Kidney (tissue), 22 donors: ENCODE measurements at places on chromosomes 11 and 22. TPM values are rescaled to one million over a fixed set of nuclear protein-coding genes. Genes with fewer than 3 reads are reported as not detected.

The OR4C12 gene
- not detected for polyA plus RNA-seq

GRCh38 chr22:44935724-44936123 lies 74.1 kb downstream of the PHF21B start:
- no peaks in the 10 kb centered on the region for H3K4me1 ChIP-seq
- H3K27me3 ChIP-seq, result no peaks in the 10 kb centered on the region
- no peaks in the 10 kb centered on the region for H3K36me3 ChIP-seq
- H3K4me3 ChIP-seq, result no peak overlapping the region
- no peak for DNase-seq
- H3K27ac ChIP-seq, result no peak overlapping the region

DNA sequence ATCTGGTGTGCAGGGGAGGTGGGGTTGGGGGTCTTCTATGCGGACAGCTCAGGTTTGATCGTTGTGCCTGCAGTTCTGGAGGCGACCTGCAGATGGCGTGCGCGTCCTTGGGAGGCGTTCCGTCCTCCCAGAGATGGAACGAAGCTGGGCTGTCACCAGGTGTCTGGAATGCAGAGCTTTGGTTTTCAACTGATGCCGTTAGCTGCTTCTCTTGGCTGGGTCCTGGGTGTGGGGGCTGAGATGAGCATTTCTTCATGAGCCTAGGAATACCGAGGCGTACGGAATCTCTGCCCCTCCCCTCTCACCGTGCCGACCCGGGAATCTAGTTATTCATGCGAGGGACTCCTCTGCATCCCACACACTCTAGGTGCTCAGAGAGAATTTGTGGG lies 98.6 kb downstream of the CEP164 start:
- H3K27ac ChIP-seq, result no peak overlapping the region
- no peaks in the 10 kb centered on the region for H3K27me3 ChIP-seq
- peaks cover 13% of the 10 kb centered on the region for H3K36me3 ChIP-seq
- no peaks in the 10 kb centered on the region for H3K4me1 ChIP-seq
- no peak overlapping the region for H3K4me3 ChIP-seq

The OR51B4 gene
- polyA plus RNA-seq, result not detected

DNA sequence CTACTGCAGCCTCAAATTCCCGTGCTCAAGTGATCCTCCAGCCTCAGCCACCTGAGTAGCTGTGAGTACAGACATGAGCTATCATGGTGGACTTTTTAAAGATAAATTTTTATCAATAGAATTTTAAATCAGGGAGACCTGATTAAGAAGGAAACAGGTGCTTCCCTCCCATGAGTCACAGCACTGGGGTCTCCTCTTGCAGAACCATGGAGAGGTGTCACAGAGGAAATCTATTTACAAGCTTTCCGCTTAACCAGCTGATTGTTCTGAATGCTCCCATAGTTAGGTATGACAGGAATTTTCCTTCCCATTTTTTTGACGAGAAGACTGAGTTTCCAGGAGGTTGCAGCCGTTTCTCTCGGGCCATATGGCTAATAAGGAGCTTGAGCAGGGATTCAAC lies 516.1 kb downstream of the MIAT start:
- DNase-seq, result no peak
- H3K27ac ChIP-seq, result no peak overlapping the region
- no peaks in the 10 kb centered on the region for H3K36me3 ChIP-seq
- H3K4me3 ChIP-seq, result no peak overlapping the region

The RASSF10 gene
- polyA plus RNA-seq, result 6.1 TPM

The OTOG gene
- not detected for polyA plus RNA-seq

DNA sequence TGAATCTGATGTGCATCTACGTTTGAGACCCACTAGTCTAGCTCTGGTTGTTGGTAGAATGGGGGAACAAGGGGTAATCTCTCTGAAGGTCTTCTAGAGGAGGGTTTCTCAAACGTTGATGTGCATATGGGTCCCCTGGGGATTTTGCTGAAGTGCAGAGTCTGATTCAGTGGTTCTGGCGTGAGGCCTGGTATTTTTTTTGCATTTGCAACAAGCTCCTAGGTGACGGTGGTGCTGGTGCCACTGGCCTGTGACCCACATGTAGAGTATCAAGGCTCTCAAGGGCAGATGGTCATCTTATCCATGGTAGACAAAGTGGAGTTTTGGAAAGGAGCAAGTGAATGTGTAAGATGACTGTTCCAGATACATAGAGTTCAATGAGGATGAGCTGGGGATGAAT lies 97.1 kb downstream of the CEP164 start:
- H3K27me3 ChIP-seq, result no peaks in the 10 kb centered on the region
- no peak overlapping the region for H3K4me3 ChIP-seq
- no peak for DNase-seq
- H3K27ac ChIP-seq, result no peak overlapping the region

DNA sequence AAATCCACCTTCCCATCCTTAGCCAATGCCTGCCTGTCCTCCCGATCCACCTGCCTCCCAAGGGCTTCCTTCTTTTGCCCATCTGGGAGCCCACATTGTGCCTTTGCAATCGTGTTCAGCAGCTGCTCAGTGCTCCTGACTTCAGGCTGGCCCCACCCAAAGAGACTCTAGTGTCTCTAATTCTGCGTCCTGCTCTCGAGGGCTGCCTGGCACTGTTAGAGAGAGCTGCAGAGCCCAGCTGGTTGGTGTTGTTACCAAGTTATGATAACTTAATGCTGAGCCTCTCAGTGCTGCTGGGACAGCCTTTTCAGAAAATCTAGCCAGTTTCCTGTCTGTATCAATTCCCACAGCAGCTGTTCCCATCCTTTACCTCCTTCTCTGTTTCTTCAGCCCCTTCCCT lies 69.1 kb downstream of the MICAL2 start:
- H3K36me3 ChIP-seq, result no peaks in the 10 kb centered on the region
- no peak overlapping the region for H3K4me3 ChIP-seq
- H3K27me3 ChIP-seq, result no peaks in the 10 kb centered on the region
- no peaks in the 10 kb centered on the region for H3K4me1 ChIP-seq
- no peak for DNase-seq

GRCh38 chr11:45113807-45114206 lies 32.6 kb upstream of the PRDM11 start:
- H3K4me3 ChIP-seq, result no peak overlapping the region
- H3K36me3 ChIP-seq, result no peaks in the 10 kb centered on the region
- no peak overlapping the region for H3K27ac ChIP-seq
- no peak for DNase-seq

The PRRG4 gene
- 6.4 TPM for polyA plus RNA-seq

DNA sequence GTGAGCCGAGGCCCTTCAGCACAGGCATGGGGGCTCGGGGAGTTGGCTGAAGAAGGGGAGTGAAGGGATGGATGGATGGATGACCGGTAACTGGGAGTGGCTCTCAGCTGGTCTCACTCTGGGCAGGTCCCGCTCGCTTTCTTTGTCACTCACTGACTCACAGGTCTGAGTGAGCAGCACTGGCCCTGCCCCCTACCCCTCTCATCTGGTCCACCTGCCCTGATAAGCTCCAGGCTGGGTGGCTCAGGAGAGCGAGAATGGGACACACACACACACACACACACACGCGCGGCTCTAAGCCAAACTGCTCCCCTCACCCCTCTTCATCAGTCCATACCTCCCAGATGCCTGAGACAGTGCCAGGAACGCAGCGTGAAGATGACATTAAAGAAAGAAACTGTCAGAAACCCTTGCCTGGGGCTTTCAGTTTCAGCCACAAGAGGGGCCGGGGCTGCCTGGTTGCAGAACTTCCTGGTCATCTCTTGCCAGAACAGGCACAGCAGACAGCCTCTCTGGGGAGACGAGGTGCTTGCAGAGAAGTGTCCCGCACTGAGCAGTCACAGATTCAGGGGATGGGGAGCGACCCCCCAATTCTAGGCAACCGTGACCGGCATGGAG lies 16.5 kb upstream of the SHISAL1 start:
- H3K27me3 ChIP-seq, result peaks cover 6% of the 10 kb centered on the region
- no peak overlapping the region for H3K27ac ChIP-seq
- no peak overlapping the region for H3K4me3 ChIP-seq
- DNase-seq, result no peak
- no peaks in the 10 kb centered on the region for H3K4me1 ChIP-seq

- no peak overlapping the region for H3K27ac ChIP-seq
- H3K36me3 ChIP-seq, result peaks cover 42% of the 10 kb centered on the region
- H3K4me1 ChIP-seq, result peaks cover 4% of the 10 kb centered on the region
- H3K27me3 ChIP-seq, result no peaks in the 10 kb centered on the region
- H3K4me3 ChIP-seq, result no peak overlapping the region
Observed at GRCh38 chr11:111761036-111761435, 5.2 kb downstream of the PPP2R1B start.

DNA sequence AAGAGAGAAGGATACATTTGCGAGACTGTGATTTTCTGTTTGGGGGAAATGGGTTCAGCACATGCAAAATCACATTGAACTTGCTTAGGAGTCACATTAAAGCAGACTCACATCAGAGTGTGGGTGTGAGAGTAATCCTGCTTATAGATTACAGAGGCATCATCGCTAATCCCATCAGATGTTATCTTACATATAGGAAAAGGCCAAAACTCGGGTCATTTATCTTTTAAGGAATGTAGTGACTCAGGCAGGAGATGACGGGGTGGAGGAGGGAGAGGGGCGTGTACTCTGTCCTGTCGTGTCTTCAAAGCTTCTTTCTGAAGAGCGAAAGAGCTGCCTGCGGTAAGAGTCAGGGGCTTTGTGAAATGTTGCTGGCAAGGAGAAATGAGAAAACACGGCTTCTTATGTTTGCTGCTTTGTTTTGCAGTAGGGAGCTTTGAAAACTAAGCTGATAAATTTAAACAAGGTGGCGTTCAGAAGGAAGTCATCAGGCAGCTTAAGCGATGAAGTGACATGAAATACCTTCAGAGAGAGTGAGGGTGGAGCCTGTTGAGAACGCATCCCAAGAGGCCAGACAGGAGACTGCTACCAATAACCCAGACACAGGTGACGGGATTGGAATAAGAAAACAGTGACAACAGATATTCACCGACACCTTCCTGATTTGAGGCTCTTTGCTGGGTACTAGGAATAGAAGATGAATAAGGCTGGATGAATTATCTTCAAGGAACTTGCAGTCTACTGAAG lies 2.2 kb upstream of the C11orf16 start:
- DNase-seq, result no peak
- H3K36me3 ChIP-seq, result no peaks in the 10 kb centered on the region
- no peak overlapping the region for H3K27ac ChIP-seq
- no peaks in the 10 kb centered on the region for H3K27me3 ChIP-seq

DNA sequence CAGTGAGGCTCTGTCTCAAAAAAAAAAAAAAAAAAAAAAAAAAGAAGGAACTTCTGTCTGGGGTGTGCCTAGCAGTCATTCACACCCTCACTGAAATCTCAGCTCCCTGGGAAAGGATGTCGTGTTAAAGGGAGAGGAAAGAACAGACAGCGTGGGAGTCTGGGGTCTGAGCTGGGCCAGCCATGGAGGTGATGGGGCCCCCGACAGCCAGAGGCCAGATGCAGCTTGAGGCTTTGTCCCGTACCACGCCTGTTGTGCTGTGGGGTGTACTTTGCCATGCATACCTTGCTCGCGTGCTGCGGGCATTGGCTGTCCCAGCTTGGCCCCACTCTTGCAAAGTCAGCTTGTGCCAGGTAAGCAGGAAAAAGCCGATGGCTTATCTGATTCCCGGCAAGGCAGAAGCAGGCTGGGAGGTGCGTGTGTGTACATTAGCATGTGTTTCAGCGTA lies 4.6 kb downstream of the SYT12 start:
- DNase-seq, result peak; percentile 34
- no peak overlapping the region for H3K4me3 ChIP-seq
- no peaks in the 10 kb centered on the region for H3K4me1 ChIP-seq
- peaks cover 2% of the 10 kb centered on the region for H3K27me3 ChIP-seq
- no peak overlapping the region for H3K27ac ChIP-seq
- no peaks in the 10 kb centered on the region for H3K36me3 ChIP-seq

GRCh38 chr11:133560472-133560855 lies 28.2 kb upstream of the OPCML start:
- H3K27me3 ChIP-seq, result no peaks in the 10 kb centered on the region
- H3K4me3 ChIP-seq, result no peak overlapping the region
- no peaks in the 10 kb centered on the region for H3K4me1 ChIP-seq
- no peak overlapping the region for H3K27ac ChIP-seq

GRCh38 chr11:26078231-26078821 lies 253.6 kb upstream of the ANO3 start:
- no peak overlapping the region for H3K4me3 ChIP-seq
- no peaks in the 10 kb centered on the region for H3K36me3 ChIP-seq
- no peak for DNase-seq
- H3K4me1 ChIP-seq, result peaks cover 5% of the 10 kb centered on the region

The MRGPRX4 gene
- polyA plus RNA-seq, result not detected

The MIOX gene
- 455 TPM for polyA plus RNA-seq

DNA sequence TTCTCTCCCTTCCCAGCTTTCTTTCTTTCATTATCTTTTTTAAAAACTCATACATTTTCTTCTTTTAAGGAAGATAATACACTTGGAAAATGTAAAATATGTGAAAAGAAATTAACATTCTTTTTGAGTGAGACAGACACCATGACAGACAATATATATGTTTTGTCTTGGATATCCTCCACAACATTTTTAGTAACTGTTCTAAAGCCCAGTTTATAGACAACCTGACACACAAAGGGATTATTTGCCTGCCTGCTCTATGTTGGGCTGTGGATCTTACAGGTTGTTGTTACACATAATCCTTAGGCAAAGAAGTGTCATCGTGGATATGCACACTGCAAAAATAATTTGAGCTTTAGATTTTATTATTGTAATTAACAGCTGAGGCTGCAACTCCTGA lies 301.4 kb upstream of the PDGFD start:
- H3K27ac ChIP-seq, result no peak overlapping the region
- H3K4me1 ChIP-seq, result no peaks in the 10 kb centered on the region

The THYN1 gene
- 74.0 TPM for polyA plus RNA-seq

DNA sequence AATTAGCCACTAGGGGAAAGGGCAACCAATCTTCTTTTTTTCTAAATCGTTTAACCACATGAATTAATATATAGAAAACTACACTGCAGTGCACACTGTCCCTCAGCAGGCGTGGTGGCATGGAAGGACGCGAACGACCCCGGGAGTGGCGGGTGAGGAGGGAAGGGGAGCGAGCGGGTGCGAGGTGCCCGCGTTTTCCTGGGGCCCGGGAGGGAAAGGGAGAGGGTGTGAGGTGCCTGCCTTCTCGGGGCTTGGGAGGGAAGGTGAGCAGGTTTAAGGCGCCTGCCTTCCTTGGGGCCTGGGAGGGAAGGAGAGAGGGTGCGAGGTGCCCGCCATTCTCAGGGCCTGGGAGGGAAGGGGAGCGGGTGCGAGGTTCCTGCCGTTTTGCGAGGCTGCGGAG lies 765 bp downstream of the GAB4 start:
- H3K27ac ChIP-seq, result no peak overlapping the region
- H3K36me3 ChIP-seq, result no peaks in the 10 kb centered on the region

The FAM180B gene
- not detected for polyA plus RNA-seq
